ENCODE measurements at places on chromosomes 4 and X.

DNA sequence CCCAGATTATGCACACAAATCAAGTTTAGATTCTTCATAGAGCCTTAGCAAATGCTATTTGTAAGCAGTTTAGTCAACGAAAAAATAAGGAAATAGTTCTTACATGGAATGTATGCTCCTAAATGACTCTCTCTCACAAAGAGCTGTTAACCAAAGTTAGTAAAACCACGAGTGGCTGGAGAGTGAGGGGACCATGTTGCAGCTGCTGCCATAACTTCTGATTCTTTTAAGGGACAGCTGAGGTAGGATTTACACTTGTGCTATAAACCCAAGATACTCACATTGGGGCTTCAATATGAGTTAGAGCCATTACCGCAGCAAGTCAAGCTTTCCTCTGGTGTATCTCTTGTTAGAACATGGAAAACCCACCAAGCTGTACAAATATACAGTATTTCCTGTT lies 2.7 kb downstream of the DOCK11 start:
- no peak for DNase-seq

DNA sequence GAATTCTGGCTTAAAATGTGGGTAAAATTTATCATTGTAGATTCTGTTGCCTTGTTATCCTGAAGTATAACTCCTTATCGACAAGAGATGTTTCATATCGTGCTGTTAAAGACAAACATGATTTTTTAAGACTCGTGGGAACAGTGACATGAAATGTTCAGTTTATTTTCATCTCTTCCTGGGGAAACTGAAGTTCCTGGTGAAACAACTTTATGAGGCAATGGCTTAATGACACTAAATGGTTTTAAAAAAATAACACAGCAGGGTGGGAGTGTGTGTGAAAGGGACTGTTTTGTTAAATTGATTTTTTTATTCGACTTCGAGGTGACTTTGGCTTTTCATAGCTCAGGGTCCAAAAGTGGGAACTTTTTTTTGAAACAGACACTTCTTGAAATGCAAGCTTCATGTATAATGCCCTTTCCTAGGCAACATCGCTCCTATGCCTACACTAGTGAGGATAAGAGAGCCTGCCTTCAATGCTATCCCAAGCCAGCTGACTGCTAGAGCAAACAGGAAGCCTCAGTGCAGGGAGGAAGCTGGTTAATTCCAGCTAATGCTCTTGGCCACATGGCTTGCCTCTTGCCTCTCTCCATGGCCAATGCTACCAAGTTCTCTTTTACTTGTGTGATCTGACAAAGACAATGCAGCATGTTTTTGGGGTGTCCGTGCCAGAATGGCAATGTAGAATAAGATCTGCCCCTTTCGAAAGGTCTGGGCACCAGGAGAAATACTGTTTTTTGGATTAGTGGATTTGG lies 80.9 kb upstream of the PLAC1 start:
- DNase-seq: no peak

- DNase-seq: no peak
Measured at GRCh38 chr4:185920691-185921260, 108.8 kb upstream of the SORBS2 start.

GRCh38 chr4:178198691-178199090 lies 756.5 kb upstream of the AGA start:
- no peak for DNase-seq

DNA sequence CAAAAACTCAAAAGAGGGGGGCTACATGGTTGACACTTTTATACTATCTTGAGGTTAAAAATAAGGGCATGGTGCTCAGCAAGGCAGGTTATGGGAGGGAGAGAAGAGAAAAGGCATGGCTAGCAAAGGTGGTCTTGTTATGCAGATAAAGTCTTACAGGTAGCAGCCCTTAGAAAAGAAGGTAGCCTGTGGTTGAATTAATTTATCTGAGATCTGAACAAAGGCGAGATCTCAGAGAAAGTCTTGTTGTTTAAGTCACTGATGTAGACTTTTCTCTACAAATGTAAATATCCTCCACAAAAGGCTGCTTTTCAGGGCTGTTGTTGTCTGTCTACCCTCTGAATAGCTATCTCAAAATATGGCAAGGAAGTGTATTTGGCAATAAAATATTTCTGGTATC lies 1250.4 kb downstream of the PCDH18 start:
- DNase-seq: no peak

DNA sequence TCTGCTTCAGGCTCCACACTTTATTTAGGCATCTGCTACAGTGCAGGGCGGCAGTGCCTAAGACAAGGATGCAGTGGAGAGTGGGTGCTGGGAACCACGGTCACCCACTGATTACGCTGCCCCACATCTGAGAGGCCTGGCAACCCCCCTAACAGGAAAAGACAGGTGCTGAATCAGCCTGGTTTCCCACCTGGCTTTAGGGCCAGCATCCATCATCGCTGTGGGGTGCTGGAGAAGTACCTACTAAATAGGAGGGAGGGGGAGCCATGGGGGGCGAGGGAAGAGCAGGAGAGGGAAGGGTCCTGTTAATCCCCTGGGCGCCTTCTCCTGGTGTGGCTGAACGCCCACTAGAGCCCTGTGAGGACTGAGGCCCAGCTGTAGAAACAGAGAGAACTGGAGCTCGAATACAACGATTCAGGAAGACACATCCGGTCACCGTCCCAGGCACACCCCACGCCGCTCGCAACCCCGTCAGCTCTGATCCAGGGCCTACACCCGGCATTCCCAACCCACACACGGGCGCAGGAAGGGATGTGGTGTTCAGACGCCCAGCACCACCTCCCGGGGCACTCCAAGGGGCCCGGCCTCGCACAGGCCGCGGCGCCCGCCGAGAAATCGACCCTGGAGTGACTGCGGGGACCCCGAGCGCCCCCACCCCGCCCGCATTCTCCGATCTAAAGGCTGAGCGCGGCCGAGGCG lies 554 bp downstream of the DCTD start:
- no peak for DNase-seq

DNA sequence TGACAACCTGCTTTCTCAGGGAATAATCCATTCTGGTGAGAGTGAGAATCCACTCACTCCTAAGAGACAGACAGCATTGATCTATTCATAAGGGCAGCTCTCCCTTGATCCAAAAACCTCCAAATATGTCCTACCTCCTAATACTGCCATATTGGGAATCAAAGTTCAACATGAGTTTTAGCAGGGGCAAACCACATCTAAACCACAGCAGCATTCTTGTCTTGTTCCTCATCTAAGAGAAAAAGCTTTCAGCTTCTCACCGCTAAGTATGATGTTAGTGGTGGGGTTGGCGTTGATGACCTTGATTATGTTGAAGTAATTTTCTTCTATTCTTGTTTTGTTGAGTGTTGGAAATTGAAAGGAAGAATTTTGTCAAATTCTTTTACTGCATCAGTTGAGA lies 69.6 kb downstream of the SERTM2 start:
- no peak for DNase-seq

- DNase-seq: no peak
Measured at GRCh38 chr4:40747207-40747835, 2.4 kb upstream of the NSUN7 start.

DNA sequence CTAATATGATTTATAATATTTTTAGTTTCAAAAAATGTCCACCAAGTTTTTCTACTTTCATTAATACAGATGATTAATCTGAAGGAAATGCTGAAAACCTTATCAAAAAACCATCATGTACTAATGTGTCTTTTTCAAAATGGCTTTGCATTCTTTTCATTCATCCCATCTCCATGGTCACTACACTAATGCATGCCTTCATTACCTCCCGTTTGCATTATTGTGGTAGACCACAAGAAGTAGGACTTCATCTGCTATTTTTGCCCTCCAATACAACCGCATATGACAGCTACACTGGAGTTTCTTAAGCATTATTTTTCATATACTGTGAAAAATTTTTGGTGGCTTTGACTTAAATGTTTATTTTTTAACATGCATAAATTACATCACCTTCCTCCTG lies 37.9 kb upstream of the FSTL5 start:
- DNase-seq: no peak

All from T-helper 1 cell (primary cell).